ENCODE measurements at places on chromosomes 2 and 18. TPM values are rescaled to one million over a fixed set of nuclear protein-coding genes. Genes with fewer than 3 reads are reported as not detected.

Gene NTSR2
- polyA plus RNA-seq = not detected

Gene FOXI3
- not detected for polyA plus RNA-seq

DNA sequence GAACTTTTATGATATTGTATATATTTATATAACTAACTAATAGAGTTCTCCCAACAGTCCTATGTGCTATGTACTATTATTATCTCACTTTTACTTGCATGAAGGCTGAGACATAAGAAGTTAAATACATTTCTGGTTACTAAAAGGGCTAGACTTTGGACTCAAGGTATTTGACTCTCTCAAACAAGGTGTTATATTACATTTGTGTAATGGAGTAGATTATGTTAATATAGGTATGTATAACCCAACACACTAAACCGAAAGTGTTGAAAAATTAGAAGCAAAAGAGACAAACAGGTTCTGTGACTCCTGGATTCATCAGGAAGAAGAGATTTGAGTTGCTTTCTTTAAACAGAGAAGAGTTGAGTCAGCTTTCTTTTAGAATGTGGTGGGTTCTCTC is 733.6 kb upstream of the ZEB2 start:
- no peak for DNase-seq

Gene LAMA1
- 12.0 TPM for polyA plus RNA-seq

DNA sequence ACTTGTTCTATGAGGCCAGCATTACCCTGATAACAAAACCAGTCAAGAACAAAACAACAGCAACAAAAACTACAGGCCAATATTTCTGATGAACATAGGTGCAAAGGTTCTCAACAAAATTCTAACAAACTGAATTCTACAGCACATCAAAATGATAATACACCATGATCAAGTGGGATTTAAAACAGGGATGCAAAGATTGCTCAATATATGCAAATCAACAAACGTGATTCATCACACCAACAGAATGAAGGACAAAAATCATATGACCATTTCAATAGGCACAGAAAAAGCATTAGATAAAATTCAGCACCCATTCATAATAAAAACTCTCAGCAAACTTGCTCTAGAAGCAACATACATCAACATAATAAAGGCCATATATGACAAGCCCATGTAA is 173.6 kb downstream of the CAMKMT start:
- no peak for DNase-seq

Gene RAB6C
- 0.51 TPM for polyA plus RNA-seq

DNA sequence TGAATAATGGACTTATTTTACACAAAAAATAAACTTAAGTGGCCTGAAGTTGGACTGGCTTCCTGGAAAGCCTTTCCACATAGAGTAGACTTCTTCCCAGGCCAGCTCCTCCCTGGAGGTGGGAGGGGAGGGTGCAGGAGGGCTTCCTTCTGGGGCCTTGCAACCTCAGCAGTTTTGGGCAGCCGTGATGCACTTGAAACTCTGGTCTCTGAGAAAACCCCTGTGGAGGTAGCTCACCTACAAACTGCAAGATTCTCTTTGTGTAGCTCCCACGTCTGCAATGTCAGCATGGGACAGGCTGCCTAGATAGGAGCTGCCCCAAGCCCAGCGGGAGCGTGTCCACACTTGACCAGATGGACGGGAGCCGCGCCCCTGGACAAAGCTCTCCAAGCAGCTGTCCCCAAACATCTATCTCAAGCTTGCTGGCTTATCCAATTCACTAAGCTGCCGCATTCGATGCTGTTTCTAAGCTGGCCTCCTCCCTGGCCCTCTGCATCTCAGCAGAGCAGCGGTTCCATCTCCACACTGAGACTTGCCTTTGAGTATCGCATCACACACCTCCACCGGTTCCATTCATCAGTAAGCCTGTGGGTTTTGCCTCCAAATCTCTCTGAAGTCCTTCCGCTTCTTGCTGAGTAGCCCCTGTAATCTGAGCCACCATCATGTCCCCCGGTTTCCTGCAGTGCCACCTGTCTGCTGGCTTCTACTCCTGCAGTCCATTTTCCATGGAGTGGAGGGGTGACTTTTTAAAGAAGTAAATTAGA is 1.6 kb upstream of the LPIN1 start:
- DNase-seq = no peak

- DNase-seq = no peak
Observed at GRCh38 chr2:204477358-204477950, 67.8 kb upstream of the PARD3B start.

Gene EFHD1
- 3.5 TPM for polyA plus RNA-seq

Gene FAP
- polyA plus RNA-seq = 39.7 TPM
